ENCODE measurements at places on chromosomes 13 and 19.

GRCh38 chr13:28245465-28245864, 107.1 kb downstream of the PAN3 start:
- DNase-seq, result peak; percentile 29

DNA sequence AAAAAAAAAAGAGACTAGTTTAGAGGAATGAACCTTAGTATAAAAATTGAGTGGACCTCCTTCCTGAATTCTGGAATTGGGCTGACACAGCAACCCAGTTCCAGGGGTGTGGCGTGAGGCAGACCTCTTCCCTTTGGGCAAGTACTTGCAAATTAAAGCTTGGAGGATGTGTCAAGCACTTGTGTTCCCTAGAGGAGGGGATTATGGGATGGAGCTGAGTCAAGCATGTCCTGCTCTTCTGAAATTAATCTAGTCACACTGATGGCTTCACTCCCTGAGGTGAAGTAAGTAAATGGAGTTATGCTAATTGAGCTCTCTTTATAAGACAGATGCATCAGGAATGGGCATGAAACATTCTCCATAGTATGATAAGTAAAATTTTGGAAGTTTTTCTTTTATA, 107.7 kb upstream of the HTR2A start:
- DNase-seq, result no peak

- DNase-seq, result no peak
These were observed 1.3 kb upstream of the NLRP5 start for GRCh38 chr19:55985254-55985653.

GRCh38 chr13:104823709-104824108, 1711.8 kb downstream of the EFNB2 start:
- DNase-seq, result no peak

DNA sequence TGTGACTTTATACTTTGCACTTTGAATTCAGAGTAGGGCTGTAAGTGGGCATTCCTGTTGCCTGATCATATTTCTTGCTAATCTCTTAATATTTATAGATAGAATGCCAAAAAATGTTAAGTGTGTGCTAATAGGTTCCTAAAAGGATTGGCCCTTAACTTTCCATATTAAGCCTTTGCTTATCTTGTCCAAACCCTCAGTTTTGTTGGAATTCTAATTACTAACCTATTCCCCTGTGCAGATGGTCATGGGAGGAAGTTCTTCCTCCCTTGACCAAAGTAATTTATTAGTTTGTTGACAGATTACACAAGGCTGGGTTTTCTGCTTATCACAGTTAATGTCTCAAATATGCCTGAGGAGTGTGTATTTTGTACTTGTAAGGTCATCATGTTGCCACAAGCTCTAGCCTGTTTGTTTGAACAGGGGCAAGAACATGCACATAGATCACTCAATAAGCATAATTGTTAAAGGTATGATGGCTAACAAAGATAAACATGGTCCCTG, 541.1 kb upstream of the SPRY2 start:
- no peak for DNase-seq

DNA sequence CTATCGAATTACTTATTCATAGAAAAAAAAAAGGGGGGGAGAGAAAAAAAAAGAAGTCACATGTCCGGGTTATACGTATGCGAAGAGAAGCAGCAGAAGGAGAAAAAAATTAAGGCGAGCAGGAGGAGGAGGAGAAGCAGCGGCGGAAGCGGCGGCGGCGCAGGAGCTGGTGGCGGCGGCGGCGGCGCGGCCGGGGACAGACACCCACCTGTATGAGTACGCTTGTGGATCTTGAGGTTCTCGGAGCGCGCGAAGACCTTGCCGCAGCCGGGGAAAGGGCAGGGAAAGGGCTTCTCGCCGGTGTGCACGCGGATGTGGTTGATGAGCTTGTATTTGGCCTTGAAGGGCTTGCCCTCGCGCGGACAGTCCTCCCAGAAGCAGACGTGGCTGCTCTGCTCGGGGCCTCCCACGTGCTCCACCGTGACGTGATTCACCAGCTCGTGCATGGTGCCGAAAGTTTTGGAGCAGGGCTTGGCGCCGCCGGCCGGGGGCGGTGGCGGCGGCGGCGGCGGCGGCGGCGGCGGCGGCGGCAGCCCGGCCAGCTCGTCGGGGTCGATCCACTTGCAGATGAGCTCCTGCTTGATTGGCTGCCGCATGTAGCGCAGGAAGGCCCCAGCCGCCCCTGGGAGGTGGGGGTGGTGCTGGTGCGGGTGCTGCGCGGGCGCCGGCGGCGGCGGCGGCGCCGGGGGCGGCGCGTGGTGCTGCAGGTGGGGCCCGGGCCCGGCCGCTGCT, 1.5 kb downstream of the ZIC5 start:
- no peak for DNase-seq

DNA sequence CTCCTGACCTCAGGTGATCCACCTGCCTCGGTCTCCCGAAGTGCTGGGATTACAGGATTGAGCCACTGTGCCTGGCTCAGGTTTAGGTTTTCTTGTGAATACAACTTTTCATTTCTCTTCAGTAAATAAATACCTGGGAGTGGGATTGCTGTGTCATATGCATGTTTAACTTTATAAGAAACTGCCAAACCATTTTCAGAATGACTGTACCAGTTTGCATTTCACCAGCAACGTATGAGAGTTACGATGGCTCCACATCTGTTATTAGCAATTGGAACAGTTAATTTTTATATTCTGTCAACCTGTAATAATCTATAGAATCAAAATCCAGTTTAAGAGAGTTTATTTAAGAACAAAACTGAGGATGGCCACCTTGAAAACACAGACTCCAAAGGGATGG, 52.2 kb downstream of the TEX26 start:
- DNase-seq, result no peak

- DNase-seq, result no peak
These were observed 240.4 kb downstream of the KCNRG start for GRCh38 chr13:50255639-50256038.

DNA sequence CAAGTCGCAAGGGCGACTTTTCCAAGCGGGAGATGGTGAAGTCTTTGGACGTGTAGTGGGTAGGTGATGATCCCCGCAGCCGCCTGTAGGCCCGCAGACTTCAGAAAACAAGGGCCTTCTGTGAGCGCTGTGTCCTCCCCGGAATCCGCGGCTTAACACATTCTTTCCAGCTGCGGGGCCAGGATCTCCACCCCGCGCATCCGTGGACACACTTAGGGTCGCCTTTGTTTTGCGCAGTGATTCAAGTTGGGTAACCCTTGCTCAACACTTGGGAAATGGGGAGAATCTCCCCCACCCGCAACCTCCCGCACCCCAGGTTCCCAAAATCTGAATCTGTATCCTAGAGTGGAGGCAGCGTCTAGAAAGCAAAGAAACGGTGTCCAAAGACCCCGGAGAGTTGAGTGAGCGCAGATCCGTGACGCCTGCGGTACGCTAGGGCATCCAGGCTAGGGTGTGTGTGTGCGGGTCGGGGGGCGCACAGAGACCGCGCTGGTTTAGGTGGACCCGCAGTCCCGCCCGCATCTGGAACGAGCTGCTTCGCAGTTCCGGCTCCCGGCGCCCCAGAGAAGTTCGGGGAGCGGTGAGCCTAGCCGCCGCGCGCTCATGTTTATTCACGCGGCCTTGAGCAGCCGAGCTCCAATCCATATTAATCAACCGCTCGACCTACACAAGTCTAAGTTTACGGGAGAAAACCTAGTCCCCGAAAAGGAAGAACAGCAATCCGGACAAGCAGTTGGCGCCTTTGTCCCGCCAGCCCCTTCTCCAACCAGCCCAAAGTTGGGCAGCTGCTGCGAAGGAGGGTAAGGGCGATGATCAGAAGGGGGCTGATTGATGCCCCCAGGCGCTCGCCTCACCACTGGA, 9.9 kb downstream of the SOX21 start:
- DNase-seq, result no peak

GRCh38 chr19:55913643-55914268, 18.4 kb downstream of the NLRP13 start:
- no peak for DNase-seq

DNA sequence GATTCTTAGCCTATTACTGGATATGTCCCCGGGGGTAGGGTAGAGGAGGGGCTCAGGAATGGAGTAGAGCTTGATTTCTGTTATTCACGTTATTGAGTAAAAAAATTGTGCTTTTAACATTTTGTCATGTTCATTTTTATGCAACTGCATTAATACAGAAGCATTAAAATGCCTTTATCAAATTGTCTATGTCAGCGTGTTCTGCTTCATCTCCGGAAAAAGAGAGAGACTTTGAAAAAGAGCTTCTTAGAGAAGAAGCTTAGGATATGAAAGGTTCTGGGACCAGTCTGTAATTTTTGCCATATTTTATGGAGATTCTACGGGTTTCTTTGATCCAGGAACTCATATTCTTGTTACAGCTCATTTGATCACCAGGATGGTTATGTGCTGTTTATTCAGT, 82.0 kb downstream of the SLC10A2 start:
- DNase-seq, result no peak

GRCh38 chr19:57506163-57506562, 6.4 kb downstream of the ZNF773 start:
- no peak for DNase-seq

DNA sequence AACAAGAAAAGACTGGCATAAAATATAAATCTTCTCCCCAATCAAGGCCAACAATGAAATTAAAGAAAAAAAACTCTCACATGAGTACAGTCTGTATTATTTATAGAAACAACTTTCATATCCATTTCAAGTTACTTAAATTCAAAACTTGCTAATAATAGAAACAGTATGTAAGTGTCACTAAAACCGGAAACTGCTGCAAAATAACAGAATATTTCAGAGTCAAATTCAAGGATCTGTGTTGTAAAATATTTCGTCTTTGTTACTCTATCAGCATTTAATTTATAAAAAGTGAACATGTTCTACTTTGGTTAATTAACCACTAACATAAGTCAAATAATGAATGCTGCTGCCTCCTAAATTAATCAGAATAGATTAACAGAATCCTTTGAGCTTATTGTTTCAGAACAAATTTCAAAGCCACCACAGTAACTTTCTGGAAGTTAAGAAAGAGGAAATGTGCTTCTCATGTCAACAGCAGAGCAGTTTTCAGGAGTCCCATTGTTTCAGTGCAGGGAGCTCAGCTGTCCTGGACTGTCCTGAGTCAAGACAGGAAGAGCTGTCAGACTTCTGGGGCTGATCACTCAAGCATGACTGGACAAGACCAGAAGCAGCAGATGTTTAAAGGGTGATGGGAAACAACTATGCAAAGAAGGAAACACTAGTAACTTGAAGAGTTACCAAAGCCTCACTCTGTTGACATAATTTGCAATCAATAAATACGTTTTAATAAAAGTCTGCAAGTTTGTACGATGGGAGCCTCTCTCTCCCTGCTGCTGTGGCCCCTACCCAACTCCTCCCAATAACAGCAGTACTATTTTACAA, 76.9 kb downstream of the FOXO1 start:
- peak; percentile 66 for DNase-seq

GRCh38 chr13:46613409-46614049, 60.6 kb downstream of the LRCH1 start:
- no peak for DNase-seq

DNA sequence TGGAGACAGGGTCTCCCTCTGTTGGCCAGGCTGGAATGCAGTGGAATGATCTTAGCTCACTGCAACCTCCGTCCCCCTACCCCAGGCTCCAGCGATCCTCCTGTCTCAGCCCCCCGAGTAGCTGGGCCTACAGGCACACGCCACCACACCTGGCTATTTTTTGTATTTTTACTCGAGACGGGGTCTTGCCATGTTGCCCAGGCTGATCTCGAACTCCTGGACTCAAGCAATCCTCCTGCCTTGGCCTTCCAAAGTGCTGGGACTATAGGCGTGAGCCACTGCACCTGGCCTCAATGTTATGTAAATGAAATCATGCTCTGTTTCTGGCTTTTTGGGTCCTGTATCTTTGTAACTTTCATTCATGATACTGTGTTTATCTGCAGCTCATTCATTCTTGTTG, 8.1 kb upstream of the ZNF579 start:
- DNase-seq, result no peak

DNA sequence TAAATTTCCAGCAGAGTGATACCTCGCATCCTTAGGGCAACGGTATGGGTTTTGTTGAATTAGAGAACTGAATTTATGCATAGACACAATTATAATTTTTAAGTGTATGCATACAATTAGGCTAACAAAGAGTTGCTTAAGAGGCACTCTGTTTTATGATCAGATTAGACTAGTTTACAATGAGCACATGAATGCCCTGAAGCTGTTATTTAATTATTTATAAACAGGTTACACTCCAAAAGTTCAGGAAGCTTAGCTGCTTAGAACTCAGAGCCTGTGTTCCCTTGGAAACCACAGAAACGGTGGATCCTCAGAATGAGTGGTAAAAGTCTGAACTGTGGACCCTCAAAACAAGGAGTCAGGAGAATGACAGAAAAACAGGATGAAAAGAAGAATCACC, 72.5 kb upstream of the FBXL3 start:
- no peak for DNase-seq

- no peak for DNase-seq
These were observed 18.9 kb upstream of the TFDP1 start for GRCh38 chr13:113565526-113566226.

DNA sequence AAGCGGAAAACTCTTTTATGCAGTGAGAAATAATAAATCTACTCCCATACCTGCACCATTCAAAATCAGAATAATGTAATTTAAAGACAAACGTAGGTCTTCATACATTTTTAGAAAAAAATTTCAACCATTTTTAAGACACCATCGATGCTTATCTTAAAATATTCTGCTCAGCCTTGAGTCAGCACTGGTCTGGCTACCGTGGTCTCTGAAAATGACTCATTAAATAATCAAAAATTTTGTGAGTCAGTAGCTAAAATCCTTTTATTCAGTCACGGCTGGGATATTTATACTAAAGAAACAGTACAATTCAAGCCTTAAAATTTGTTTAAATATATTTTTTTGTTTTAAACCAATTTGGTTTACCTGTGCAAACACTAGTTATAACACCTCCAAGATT, 2862.8 kb upstream of the PCDH20 start:
- DNase-seq, result no peak

DNA sequence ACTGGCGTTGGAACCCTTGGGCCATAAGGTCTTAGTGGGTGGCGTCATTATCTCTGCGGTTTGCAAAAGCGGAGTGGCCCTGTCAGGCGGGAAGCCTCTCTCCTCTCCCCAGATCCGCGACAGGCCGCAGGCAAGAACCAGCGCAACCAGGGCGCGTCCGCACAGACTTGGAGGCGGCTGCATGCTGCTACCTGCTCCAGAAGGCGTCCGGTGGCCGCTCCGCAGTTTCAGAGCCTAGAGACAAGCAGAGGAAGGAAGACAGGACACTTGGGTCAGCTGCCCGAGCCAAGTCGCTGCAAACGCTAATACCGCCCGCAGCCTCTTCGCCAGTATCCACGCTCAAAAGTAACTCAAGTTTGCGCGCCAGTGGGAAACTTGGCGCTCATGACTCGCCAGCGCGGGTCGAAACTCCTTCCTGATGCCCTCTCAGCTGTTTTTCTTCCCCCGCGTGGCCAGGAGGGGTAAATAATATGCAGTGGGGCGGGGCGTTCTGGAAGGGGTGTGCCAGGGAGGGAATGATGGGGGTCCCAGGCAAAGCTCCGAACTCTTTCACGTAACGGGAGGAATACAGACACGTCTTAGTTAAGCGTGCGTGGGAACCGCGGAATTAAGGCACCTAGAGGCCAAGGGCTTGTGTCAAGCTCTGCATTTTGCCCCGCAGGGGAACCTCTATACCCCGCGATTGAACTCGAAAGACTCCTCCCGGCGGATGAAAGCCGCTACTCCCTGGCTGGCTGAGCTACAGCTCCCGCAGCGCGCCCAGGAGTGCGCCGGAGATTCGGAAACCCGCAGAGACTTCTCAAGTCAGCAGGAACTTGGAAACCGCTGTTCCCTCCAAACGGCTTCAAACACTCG, at the start of gene EDNRB:
TSS of gene EDNRB (minus strand) at position 441 of the 855 bp plus-strand sequence. CDS start at position 183, 258 bp downstream.
- DNase-seq, result peak; percentile 43

Measured in Kasumi-1 (cell line).